Dermis microvascular lymphatic vessel endothelial cell (primary cell): ENCODE measurements at places on chromosomes 11 and 22.
A peak's percentile ranks its signal among the peaks of the same experiment; 100 is the strongest.

GRCh38 chr11:13298765-13299164 lies 21.2 kb downstream of the BMAL1 start:
- no peak for DNase-seq

DNA sequence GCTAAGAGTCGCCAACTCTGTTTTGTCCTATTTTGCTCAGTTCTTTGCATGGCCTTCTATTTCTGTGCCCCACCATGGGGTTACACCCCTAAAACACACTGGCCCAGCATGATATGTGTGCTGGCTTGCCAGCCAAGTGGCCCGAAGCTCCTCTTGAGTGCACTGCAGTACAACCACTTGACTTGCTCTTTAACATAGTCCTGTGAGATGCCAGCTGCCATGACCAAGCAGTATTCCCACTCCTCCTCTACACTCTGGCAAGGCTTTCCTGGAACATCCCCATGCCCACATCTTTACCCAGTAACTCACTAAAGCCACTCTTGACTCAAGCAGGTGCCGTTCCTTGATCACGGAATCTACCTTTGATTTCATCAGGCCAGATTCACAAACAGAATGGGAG lies 102.9 kb upstream of the GAL start:
- no peak for DNase-seq

DNA sequence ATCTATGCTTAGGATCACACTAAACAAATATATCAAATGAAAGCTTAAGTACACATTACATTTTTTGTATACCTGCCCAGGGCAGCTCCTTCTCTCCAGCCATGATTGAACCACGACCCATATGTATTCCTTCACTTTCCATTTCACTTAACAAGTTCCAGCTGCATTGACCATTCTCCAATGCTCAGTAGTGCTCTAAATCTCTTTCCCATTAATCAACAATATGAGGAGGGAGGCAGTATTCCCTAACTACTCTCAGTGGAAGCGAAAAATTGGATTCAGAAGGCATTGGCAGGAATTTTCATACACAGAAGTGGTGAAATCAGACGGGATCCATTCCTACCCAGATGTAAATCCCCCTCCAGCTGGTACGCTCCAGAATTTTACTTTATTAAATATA lies 372.0 kb upstream of the LUZP2 start:
- DNase-seq: no peak

DNA sequence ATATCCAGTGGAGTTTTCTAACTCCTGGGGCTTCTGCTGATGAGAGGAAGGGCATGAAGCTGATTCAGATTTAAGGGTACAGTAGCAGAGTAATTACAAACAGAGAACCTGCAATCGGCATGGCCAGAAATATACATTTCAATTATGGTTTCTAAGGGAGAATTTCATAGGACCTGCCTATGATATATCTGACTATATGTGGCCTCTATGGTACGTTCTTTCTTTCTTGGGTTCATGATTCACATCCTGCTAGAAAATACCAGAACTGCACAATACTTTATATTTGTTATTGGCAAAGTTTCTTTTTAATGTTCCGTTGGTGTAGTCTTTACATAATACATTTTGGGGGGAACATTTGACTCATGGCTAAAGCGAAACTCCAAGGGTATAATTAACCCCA lies 63.1 kb upstream of the TTC12 start:
- no peak for DNase-seq

- DNase-seq: no peak
Observed at GRCh38 chr22:27164781-27165503, 507.6 kb downstream of the MIAT start.

GRCh38 chr22:32830473-32830872 lies 29.0 kb downstream of the TIMP3 start:
- peak; percentile 98 for DNase-seq

GRCh38 chr11:47967577-47968525 lies 12.5 kb upstream of the PTPRJ start:
- DNase-seq: no peak

GRCh38 chr22:49119551-49119952 lies 708.1 kb downstream of the BRD1 start:
- DNase-seq: no peak

DNA sequence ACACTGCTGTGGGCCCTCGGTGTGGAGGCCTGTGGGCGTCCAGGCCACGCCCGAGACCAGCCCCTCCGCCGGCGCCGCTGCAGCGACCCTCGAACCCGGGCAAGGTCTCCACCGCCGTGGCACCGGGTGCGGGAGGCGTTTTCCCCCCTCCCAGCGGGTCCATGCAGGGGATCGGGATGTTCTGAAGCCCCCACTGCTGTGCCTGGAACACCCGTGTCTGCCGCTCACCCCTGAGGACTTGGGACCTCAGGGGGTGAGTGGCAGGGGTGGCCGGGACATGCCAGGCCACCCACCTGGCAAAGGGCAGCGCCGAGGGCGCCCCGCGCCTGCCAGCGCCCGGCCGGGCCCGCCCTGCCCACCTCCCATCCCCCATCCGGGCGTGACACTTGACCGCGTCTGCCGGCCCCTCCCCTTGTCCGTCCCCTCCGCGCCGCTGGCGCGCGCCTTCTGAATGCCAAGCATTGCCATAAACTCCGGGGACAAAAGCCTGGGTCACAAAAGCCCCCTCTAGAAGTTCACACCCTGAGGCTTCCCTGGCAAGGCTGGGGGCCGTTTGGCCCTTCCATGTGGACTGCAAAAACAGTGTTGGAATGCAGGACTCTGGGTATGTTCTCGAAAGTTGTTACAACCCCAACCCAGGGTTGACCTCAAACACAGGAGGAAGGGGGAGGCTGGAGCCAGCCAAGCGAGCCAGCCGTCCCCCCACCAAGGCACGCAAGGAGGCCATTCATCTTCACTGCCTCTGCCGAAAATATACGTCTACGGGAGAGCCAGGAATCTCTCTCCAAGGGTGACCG lies 819 bp upstream of the KCNQ1OT1 start:
- DNase-seq: peak; percentile 52

DNA sequence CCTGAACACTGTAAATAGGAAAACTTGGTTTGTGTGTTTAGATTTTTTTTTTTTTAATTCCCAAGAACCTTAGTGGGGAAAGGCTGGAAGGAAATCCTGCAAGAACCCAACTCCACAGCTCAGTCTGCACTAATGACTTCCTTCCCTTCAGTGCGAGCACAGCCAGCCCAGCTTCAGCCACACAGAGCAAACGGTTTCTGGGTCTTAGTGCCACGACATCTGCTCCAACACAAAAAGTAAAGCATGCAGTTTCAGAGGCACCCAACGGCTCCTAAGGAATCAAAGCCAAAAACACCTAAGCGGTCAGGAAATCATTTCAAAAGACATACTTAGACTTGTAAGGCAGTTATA lies 236.1 kb downstream of the TTC28 start:
- DNase-seq: peak; percentile 78

DNA sequence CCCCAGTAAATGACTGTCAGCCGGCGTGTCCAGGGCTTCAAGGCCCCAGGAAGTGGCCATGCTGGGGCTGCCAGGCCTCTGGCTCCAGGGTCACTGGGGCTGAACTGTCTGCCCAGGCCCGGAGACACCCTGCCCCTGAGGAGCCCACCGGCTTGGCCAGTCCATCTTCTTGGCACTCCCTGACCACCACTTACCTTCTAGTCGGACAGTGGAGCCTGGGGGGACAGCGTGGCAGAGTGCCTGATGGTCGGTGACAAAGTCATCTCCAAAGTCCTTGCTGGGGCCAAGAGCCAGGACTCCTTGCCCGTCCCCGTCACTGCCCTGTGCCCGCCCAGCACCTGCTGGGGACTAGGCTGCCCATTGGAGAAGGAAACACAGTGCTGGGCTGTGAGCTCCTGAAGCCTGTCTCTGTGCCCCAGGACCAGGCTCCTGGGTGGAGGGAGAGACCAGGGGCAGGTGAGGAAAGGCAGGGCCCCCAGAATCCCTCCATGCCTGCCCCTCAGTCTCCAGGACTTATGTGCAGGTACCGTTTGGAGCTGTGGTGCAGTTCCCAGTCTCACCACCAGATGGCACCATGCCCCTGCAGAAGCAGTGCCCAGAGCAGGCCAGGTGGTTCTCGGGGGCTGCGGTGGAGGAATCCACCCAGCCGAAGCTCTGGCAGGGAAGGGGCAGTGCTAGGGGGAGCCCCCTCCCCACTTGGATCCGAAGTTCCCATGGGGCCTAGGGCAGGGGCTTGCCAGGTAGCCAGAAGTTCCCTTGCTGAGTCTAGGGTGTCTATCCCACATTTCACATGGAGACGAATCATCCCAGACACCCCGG lies 6.0 kb upstream of the CCDC188 start:
- DNase-seq: peak; percentile 78

GRCh38 chr11:3825473-3826154 lies 15.1 kb downstream of the RHOG start:
- no peak for DNase-seq

DNA sequence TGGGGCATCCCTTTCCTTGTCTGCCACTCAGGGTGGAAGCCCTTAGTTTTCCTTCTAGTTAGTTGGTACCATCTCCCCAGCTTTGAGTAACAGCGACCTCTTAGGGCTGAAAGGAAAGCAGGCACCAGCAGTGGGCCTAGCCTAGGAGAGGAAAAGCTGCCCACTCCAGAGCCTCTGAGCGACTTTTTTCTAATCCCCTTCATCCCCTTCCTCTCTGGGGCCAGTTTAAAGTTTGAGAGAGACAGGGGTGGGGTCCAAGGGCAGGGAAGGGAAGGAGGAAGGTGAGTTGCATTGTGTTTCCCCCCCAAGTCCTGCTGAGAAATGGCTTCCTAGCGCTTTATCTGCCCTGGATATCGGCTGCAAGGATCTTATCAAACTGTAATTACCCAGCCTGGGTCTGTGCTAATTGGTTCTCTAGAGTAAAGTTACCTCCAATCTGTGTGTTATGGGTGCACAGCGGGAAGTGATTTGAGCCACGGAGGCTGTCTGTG lies 573.9 kb upstream of the CADM1 start:
- DNase-seq: no peak

GRCh38 chr11:18347471-18348125 lies 25.2 kb downstream of the GTF2H1 start:
- peak; percentile 25 for DNase-seq

DNA sequence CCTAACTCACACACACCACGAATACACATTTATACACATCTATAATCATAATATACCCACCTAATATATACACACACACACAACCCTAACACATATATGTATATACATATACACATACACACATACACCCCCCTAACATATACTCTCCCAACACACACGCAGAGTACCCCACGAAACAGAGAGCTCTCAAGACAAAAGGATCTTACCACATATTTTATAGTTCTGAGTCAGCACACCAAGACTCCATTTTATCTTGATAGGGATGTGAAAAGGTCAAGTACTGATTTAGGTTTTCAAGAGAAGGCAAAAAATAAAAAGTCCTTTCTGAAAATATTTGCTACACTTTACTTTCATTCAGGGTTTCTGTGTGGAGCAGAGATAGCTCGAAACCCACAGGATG lies 1207.2 kb downstream of the LRRC4C start:
- no peak for DNase-seq

DNA sequence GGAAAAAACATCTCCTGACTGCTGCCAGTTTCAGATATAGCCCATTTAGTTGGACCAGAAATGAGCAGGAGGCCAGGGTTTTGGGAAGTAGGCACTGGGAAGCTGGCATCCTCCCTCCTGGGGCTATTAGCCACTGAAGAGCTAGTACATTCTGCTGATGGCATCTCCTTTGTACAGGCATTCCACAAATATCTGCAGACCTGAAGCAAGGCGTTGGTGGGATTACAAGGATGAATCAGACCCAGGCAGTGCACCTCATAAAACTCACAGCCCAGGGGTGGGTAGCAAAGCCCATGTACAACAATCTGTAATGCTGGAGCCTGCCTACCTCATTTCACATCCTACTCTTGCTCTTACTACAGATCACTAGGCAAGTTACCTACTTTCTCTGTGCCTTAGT lies 27.5 kb upstream of the POU2AF1 start:
- DNase-seq: no peak

GRCh38 chr11:124841201-124841600 lies 24.0 kb upstream of the ROBO3 start:
- peak; percentile 49 for DNase-seq

- no peak for DNase-seq
Observed at GRCh38 chr11:72821221-72821919, 7.2 kb downstream of the ATG16L2 start.

DNA sequence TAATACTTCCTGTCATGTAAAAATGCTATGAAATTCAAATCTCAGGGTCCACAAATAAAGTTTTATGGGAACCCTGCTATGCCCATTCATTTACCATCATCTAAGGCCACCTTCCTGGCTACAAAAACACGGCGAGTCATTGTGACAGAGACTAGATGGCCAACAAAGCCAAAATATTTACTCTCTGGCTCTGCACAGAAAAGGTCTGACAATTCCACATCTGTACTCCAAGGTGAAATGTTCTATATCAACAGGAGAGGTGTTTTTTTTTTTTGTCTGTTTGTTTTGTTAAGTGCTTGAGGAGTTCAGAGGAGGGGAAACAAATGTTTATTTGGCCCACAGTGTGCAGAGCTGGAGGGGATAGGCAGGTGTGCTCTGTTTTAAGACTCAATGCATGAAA lies 18.6 kb upstream of the TMA7B start:
- no peak for DNase-seq

DNA sequence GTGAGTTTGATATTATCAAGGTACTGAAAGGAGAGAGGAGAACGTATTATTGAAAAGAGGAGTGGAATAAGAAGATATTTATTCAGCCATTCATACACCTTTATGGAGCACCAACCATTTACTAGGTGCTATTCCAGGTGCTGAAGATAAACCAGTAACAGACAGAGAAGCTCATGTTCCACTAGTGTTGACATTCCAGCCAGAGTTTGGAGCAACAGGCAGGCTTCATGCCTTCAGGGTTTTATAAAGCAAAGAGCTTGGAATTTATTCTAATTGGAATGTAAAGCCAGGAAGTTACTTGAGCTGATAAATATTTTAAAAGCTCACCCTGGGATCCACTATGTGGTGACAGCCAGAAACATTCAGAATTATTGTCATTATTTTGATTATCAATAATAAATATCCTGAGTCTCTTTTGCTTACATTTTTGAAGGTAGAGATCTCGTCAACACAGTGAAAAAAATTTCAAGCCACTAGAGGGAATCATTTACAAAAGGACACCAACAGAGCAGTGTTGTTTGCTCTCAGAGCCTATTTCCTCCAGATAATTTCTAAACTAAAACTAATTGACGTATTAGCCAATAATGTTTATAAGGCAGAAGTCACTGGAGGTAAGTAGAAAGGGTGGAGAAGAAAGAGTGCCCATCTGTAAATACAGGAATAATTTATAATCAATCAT lies 172.0 kb downstream of the KCNA4 start:
- DNase-seq: no peak

- no peak for DNase-seq
Observed at GRCh38 chr22:50727678-50728522, 10.1 kb upstream of the ACR start.
